ENCODE measurements at places on chromosomes 3 and 15.

DNA sequence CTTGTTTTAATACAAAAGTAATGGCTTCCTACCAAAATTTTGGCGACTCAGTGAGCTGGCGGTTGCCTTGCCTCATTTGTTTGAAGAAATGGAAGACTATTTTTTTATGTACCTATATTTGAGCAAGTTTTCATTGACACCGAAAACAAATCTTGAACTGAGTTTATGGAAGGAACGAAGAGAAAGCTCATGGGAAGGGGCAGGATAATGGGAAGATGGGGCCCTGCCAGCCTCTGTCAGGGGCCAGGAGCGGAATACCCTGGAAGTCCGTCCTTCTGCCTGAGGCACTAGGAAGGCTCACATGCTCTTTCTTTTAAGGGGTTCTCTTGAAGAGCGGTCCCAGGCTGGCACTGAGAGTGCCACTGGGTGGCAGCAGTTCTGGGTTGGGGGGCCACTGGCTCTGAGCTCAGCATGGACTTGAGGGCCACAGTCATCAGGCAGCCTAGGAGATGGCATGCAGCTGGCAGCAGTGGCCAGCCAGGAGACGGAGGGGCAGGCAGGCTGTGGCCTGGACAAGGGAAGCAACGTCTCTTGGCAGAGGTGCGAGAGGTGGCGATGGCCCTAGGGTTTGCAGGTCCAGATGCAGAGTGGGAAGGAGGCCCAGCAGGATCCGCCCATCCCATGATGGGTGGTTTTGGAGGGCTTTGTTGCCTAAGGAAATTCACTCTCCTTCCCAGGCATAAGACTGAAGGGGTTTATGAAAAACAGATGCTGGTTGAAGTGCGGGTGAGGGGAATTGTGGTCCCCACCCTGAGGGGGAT lies 41.6 kb downstream of the ISG20 start:
- DNase-seq, result no peak

DNA sequence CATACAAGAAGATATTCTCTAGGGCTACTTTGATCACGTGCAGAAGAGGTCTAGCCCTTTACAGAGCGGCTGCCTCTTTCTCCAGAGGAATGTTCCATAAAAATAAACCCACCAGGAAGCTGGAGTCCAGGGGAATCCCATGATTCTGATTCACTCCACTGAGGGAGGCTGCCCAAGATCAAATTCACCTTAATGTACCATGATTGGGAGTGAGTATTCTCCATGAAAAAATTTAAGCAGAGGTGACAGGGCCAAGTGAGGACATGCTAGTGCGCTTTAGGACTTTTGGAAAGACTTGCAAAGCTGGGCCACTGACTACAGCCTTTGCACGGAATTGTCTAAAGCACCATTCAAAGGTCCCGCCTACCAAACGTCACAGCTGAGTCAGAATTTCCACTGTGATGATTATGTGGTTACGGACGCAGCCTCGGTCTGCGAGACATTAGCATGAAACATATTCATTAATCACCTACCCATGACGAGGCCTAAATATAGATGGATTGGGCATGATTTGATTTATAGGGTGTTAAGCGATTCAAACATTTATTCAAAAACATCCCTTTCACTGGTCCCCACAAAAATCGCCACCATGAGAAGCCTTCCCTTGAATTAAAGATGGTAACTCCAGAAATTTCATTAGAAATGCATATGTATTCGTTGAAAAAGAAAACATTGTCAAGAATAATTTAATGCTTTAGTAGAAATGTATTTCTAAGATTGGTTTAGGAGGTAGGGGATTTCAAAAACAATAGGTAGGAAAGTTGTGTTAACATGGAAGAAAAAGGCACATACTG lies 152.6 kb downstream of the GREM1 start:
- no peak for DNase-seq

- no peak for DNase-seq
Observed at GRCh38 chr3:164465172-164465571, 613.1 kb downstream of the SI start.

DNA sequence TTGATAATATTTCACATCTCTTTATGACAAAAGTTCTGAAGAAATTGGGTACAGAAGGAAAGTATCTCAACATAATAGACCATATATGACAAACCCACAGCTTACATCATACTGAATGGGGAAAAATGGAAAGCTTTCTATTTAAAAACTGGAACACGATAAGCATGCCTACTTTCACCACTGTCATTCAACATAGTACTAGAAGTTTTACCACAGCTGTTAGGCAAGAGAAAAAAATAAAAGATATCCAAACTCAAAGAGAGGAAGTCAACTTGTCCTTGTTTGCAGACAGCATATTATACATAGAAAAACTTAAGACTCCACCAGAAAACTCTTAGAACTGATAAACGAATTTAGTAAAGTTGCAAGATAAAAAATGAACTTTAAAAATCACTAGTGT lies 40.3 kb downstream of the COPS2 start:
- DNase-seq, result no peak

- DNase-seq, result no peak
Observed at GRCh38 chr15:51776952-51777569, 25.7 kb downstream of the TMOD2 start.

- no peak for DNase-seq
Observed at GRCh38 chr15:73621286-73621826, 11.8 kb downstream of the NPTN start.
